Activated naive CD8-positive, alpha-beta T cell treated with anti-CD3 and anti-CD28 coated beads, Interleukin-2, amount 10 ng/mL, durations not matched to agents 7 days and 5 days (primary cell): ENCODE measurements at places on chromosomes 5 and 9. TPM values are rescaled to one million over a fixed set of nuclear protein-coding genes. Genes with fewer than 3 reads are reported as not detected.

The IRX1 gene
- total RNA-seq: not detected

The CKMT2 gene
- not detected for total RNA-seq

The TDRD7 gene
- 13.8 TPM for total RNA-seq

The FOXD4L6 gene
- not detected for total RNA-seq

DNA sequence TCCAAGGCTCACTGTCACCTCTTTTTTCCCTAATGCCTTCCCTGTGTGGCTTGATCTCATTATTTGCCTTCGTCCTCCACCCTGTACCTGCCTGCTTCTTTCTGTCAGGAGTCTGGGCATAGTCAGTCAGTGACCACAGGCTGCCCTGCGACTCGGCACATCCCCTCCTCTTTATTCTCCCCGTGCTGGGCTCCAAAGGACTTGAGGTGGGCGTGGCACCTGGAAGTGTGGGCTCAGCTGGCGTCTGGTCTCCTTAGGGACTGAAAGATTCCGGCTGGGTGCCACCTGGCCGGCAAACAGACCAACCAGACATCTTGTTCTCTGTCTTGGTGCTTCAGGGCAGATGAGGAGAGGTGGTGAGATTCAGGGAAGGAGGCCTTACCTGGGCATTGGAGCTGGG lies 29.6 kb upstream of the PRDM12 start:
- H3K27ac ChIP-seq: no peak overlapping the region
- H3K36me3 ChIP-seq: no peaks in the 10 kb centered on the region
- no peaks in the 10 kb centered on the region for H3K4me1 ChIP-seq
- H3K4me3 ChIP-seq: no peak overlapping the region

DNA sequence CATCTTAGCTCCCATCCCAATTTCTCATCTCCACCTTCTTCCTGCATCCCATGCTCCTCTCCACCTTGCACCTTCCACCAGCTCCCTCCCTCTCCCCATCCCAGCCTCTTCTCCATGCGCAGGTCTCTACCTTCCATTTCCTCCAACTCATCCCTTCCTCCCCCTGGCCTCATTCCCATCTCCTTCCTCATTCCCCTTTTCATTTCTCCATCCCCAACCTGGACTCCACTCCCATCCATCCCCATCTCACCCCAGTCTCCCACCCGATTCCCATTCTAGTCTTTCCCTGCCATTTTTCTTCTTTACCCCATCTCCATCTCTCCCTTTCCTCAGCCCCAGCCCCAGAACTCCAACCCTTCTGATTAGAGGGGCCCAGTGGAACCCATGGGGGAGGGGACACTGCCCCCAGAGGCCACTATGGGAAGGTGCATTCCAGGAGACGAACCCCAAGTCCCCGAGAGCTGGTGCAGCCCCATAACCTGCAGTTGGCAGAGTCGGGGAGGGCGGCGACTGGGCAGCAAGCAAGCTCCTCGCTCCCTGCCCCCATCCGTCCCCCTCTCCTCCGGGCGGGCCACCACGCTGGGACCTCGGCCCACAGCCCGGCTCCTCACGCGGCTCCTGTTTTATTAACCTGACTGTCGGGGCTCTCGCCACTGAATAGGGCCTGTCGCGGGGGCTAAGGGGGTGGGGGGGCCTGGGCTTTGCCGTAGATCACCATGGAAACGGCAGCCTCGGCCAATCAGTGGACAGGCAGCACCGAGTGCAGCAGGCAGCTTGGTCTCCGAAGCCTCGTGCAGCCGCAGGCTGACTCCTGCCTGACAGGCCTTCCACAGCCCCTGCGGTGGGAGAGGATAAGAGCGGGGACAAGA lies 66.7 kb downstream of the PCDH1 start:
- peaks cover 8% of the 10 kb centered on the region for H3K4me1 ChIP-seq
- peaks cover 50% of the 10 kb centered on the region for H3K27me3 ChIP-seq
- no peak overlapping the region for H3K4me3 ChIP-seq
- no peak overlapping the region for H3K27ac ChIP-seq
- DNase-seq: peak; percentile 47
- no peaks in the 10 kb centered on the region for H3K36me3 ChIP-seq

DNA sequence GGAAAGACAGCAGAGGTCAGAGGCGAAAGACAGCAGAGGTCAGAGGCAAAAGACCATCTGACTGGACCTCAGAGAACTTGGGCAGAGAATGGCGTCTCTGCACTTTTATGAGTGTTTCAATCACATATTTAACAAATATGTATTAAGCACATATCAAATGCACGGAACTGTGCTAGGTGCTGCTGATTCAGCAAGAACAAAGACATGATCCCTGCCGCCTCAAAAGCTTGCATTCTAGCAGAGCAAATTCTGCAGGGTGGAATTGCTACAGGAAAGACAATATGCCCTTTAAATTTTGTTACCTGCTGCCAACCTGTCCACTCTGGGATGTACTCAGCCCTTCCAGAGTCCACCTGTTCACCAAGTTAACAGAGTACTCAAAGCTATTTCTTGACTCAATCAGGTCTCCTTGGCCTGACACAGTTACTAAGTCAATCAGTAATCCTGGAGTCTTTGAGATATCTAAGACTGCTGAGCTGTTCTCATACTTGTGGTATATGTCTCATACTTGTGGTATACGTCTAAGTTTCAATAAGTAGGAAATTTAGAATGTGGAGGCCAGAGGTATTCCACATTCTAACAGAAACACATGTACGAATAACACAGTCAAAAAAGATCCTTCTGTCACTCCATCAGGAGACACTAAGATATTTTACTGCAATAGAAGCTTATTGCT lies 131.8 kb downstream of the GNAQ start:
- no peaks in the 10 kb centered on the region for H3K27me3 ChIP-seq
- H3K27ac ChIP-seq: no peak overlapping the region
- H3K36me3 ChIP-seq: peaks cover 26% of the 10 kb centered on the region
- DNase-seq: no peak
- no peak overlapping the region for H3K4me3 ChIP-seq

GRCh38 chr5:178271726-178272479 lies 39.3 kb upstream of the PHYKPL start:
- no peak for DNase-seq
- H3K4me3 ChIP-seq: no peak overlapping the region
- H3K4me1 ChIP-seq: no peaks in the 10 kb centered on the region

DNA sequence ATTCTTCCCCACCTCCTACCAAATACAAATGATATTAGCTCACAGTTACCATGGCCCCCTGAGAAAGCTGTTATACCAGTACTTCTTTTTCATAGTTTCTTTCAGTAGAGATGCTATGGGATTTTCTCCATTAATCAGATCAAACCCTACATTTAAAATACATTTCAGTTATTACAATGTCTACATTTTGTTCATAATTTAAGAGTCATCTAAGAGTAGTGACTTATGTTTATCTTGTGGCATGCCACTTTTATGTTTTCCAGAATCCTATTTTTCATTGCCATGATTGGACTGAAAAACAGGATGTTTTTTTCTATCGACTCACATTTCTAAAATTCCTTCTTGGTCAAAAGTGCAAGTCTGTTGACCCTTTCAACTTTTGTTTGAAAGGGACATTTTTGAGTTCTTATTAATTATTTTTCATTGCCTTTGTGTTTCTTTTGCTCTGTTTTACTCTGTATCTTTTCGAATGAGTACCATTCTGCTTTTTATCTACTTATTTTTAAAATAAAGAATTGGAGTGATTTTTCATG lies 77.4 kb upstream of the ANXA1 start:
- no peak overlapping the region for H3K4me3 ChIP-seq
- peaks cover 25% of the 10 kb centered on the region for H3K27me3 ChIP-seq
- DNase-seq: no peak
- H3K36me3 ChIP-seq: no peaks in the 10 kb centered on the region

GRCh38 chr5:3825531-3826451 lies 230.2 kb downstream of the IRX1 start:
- no peak overlapping the region for H3K4me3 ChIP-seq
- no peak overlapping the region for H3K27ac ChIP-seq
- H3K4me1 ChIP-seq: no peaks in the 10 kb centered on the region
- H3K36me3 ChIP-seq: no peaks in the 10 kb centered on the region
- no peaks in the 10 kb centered on the region for H3K27me3 ChIP-seq
- DNase-seq: no peak

GRCh38 chr5:139273322-139273571 lies 20.3 kb upstream of the MATR3 start:
- H3K27ac ChIP-seq: peak overlapping the region; percentile 60
- no peak for DNase-seq
- H3K4me1 ChIP-seq: peaks cover 50% of the 10 kb centered on the region
- H3K4me3 ChIP-seq: peak overlapping the region; percentile 89

DNA sequence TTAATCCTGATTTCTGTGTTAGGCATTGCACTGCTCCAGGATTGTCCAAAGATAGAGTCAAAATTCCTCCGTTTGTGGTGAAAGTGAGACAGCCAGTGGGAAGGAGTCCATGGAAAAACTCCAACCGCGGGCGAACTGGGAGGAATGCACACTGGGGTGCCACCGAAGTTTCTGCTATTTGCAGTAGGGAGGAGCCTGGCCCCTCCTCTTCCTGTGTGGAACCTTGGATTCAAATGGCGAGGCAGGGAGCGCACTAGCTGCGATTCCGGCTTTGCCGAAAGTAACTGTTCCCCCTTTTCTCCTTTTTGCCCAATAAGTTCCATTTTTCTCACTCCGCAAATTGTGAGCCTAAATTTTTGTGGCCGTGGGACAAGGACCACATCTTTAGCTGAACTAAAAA lies 9.3 kb downstream of the BAAT start:
- no peaks in the 10 kb centered on the region for H3K4me1 ChIP-seq
- DNase-seq: no peak
- H3K4me3 ChIP-seq: no peak overlapping the region
- H3K36me3 ChIP-seq: no peaks in the 10 kb centered on the region
- H3K27me3 ChIP-seq: peaks cover 2% of the 10 kb centered on the region

GRCh38 chr9:1200847-1201251 lies 150.7 kb downstream of the DMRT2 start:
- H3K27ac ChIP-seq: no peak overlapping the region
- no peaks in the 10 kb centered on the region for H3K36me3 ChIP-seq
- no peaks in the 10 kb centered on the region for H3K27me3 ChIP-seq
- DNase-seq: no peak

DNA sequence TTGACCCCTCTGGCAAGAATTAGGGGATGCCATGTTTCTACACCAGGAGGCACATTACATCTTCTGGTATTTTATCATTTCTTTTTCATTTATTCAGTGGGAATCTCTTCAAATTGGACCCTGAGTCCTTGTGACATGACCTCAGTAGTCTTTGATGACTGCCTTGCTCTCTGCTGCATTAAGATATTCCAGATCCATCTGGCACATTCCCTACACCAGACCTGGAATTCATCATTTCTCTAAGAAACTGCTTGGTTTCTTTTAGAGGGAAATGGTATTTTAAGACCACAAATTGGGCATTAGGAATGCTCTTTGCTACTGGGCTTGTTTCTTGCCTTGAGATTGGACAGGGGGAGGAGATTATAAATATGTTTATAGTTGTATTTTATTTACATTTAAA lies 61.0 kb downstream of the GALNT10 start:
- H3K36me3 ChIP-seq: peaks cover 30% of the 10 kb centered on the region
- no peak overlapping the region for H3K4me3 ChIP-seq
- no peak for DNase-seq
- peaks cover 5% of the 10 kb centered on the region for H3K4me1 ChIP-seq
- H3K27me3 ChIP-seq: no peaks in the 10 kb centered on the region

DNA sequence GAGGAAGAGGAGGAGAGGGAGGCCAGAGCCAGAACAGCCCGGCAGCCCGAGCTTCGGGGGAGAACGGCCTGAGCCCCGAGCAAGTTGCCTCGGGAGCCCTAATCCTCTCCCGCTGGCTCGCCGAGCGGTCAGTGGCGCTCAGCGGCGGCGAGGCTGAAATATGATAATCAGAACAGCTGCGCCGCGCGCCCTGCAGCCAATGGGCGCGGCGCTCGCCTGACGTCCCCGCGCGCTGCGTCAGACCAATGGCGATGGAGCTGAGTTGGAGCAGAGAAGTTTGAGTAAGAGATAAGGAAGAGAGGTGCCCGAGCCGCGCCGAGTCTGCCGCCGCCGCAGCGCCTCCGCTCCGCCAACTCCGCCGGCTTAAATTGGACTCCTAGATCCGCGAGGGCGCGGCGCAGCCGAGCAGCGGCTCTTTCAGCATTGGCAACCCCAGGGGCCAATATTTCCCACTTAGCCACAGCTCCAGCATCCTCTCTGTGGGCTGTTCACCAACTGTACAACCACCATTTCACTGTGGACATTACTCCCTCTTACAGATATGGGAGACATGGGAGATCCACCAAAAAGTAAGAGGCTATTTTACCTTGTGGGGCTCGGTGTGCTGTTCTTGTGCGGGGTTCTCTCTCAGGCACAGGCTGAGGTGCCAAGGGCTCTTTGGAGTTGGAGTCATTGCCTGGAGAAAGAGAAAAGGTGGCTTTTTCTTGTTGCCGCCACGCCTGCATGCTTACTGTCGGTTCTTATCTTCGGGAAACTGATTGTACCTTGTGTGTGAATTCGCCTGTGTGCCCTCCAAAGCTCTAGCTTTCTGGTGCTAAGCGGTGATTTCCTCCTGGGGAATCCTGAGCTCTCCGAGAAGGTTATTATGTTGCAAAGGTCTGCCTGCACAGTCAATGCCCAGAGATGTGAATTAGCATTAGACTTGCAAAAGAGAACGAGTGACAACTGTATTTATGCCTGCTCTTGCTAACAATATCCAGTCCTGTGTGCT lies at the start of gene ISL1:
Gene ISL1, plus strand, starts transcription at position 318 of the 991 bp plus-strand sequence. Its CDS starts 224 bp downstream, at position 542.
- DNase-seq: no peak
- H3K36me3 ChIP-seq: no peaks in the 10 kb centered on the region
- H3K4me3 ChIP-seq: peak within 1 kb of the TSS; percentile 37
- peaks cover 99% of the 10 kb centered on the region for H3K27me3 ChIP-seq

DNA sequence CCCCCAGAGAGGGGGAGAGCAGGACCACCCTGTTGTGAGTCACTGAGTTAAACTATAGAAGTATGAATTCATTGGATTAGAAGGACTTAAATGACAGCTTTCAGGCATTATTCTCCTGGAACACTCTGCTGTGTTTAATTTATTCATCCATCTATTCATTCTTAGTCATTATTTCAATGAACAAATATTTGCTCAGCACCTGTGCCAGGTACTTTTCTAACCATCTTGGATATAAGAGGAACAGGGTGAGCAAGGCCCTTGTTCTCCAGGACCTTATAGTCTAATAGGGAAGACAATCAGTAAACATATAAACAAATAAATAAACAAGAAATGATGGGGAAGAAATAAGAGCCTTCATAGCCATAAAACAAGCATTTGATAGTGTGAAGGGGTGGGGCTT lies 483.9 kb upstream of the BRINP1 start:
- H3K27ac ChIP-seq: no peak overlapping the region
- no peaks in the 10 kb centered on the region for H3K36me3 ChIP-seq
- no peaks in the 10 kb centered on the region for H3K4me1 ChIP-seq
- no peaks in the 10 kb centered on the region for H3K27me3 ChIP-seq
- DNase-seq: no peak

DNA sequence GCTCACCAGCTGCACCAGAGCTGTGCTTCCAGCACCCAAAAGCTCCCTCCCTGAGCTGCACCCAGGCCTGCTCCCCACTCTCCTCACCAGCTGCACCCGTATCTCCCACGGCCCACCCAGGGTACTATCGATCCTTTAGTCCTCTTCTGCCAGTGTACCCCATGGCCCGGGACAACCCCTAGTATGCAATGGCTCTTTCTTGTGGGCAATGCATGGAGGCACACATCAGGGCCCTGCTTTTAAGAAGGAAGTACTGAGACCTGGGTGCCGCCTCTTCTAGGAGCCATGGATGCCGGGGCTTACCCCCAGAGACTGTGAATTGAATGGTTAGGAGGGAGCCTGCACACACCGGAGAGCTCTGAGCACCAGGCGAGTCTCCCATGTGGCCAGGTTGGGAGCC lies 49.5 kb downstream of the TENT4A start:
- no peaks in the 10 kb centered on the region for H3K27me3 ChIP-seq
- H3K36me3 ChIP-seq: peaks cover 2% of the 10 kb centered on the region
- H3K4me3 ChIP-seq: no peak overlapping the region
- H3K27ac ChIP-seq: peak overlapping the region; percentile 9
- DNase-seq: no peak

- no peak for DNase-seq
- H3K36me3 ChIP-seq: no peaks in the 10 kb centered on the region
- H3K4me3 ChIP-seq: no peak overlapping the region
Measured at GRCh38 chr5:15009420-15009819, 137.8 kb upstream of the ANKH start.
